Fibroblast of skin of right biceps (primary cell): ENCODE measurements at places on chromosomes 16 and 17.

DNA sequence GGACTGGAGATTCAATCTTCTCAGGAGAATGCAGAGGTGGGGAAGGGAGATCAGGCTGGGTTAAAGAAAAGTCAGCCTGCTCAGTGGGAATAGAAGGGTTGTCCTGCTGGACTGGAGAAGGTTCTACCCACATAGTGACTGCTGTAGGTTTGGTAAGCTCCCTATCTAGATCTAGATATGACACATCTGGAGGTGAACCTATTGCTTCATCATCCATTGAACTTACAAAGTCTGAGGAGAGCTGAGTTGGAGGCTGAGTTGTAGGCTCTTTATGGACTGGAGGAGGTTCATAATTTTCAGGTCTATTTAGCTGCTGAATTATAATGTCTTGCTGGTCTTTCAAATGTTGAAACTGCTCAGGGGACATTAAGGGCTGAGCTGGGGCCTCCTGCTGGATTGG, 46.0 kb upstream of the NF1 start:
- no peak for DNase-seq

- peak; percentile 23 for DNase-seq
Measured at GRCh38 chr16:56657555-56658326, at the start of gene MT1F. TSS of gene MT1F (plus strand) at chr16:56657959. CDS start at chr16:56658059, 100 bp downstream.

DNA sequence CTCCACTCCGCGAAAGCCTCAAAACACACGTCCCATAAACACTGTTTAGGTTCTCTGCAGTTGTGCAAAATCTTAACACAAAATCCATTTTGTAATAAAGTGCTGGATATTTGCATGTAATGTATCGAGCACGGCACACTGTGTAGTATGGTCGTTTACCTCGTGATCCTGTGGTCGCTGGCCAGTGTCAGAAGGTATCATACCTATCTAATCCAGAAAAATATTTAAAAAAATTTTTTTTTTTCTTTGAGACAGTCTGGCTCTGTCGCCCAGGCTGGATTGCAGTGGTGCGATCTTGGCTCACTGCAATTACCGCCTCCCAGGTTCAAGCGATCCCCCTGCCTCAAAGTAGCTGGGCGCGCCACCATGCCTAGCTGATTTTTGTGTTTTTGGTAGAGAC, 996 bp downstream of the RPL38 start:
- DNase-seq, result no peak

- DNase-seq, result peak; percentile 90
Measured at GRCh38 chr17:59762049-59762823, 54.8 kb downstream of the VMP1 start.

DNA sequence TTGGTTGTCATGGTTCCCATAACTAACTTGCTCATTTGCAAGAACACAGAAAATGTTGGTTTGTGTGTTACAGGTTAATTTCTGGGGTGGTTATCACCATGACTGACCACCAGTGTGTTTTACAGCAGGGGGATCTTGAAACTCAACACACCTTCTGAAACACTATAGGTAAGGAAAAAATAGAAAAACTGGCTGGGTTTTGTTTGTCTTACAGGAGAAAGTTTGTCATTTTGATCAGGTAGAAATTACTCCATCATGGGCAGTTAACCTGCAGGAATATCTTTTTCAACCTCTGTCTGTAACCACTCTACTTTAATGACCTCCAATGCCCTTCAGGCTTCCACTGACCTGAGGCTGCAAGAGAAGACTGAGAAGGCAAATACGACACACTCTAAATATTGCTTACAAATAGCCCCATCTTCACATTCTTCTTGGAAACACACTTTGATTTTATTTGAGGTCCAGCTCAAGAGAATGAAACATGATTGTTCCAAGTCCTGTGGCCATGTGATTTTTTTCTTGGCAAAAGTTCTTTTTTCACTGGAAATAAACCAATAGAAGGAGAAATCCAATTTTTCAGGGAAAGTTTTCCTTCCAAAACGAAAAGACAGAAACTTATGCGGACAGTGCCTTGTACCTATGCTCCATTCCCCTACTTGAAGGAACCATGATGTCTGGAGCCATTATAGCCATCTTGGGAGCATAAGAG, 428.7 kb upstream of the SALL1 start:
- DNase-seq, result no peak

GRCh38 chr17:67074781-67075180, 30.4 kb downstream of the CACNG1 start:
- no peak for DNase-seq

- DNase-seq, result no peak
Measured at GRCh38 chr17:28983286-28984230, 22.3 kb downstream of the SEZ6 start.

- DNase-seq, result no peak
Measured at GRCh38 chr17:50288306-50288705, 14.0 kb downstream of the TMEM92 start.

DNA sequence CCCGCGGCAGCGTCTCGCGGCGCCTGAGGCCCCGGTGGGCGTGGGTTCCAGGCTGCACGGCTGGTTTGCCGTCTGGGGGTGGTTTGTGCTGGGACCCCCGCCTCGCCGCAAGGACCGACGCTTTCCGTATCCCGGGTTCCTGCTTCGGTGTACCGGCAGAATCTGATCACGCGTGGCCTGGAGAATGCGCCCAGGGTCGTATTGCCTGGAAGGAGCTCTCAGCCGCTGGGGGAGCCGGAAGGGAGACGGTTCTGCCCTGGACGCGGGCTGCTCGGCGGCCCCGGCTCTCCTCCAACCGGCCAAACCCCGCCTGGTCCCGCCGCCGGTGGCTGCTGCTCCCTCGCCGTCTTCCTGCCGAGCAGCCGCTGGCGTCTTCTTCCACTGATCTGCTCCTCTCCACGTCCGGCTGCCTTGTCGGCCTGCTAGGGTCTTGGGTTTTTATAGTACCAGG, 39.8 kb downstream of the ZNF778 start:
- no peak for DNase-seq

DNA sequence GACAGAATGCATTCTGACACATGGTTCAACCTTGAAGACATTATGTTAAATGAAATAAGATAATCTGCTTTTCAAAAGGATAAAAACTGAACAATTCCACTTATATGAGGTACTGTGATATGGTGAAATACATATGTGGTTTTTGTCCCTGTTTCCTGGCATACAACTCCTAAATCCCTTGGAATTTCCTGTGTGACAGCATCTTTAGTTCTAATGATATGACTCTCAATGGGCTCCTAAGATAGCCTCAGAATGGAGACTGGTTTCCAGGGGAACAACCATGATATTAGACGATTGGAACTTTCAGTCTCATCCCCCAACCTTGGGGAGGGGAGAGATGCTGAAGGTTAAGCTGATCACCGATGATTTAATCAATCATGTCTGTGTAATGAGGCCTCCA, 37.7 kb upstream of the PHLPP2 start:
- DNase-seq, result peak; percentile 86

DNA sequence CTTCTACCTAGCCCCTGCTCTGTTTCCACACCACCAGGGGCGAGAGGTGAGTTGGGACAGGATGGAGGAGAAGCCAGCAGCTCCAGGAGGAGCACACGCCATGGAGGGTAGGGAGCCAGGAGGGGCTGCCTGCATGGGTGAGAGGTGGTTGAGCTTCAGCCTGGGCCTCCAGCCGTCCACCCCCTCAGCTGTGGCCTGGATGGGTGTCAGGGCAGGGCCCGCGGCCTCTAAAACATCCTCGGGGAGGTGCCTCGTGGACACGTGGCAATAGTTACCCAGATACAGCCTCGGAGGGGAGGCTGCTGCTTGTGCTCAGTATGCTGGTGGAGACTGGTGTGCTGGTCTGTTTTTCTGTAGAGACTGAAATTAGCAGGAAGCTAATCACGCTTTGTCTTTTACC, 104.7 kb upstream of the GSE1 start:
- no peak for DNase-seq

GRCh38 chr16:28279006-28279405, 13.3 kb upstream of the SBK1 start:
- no peak for DNase-seq

DNA sequence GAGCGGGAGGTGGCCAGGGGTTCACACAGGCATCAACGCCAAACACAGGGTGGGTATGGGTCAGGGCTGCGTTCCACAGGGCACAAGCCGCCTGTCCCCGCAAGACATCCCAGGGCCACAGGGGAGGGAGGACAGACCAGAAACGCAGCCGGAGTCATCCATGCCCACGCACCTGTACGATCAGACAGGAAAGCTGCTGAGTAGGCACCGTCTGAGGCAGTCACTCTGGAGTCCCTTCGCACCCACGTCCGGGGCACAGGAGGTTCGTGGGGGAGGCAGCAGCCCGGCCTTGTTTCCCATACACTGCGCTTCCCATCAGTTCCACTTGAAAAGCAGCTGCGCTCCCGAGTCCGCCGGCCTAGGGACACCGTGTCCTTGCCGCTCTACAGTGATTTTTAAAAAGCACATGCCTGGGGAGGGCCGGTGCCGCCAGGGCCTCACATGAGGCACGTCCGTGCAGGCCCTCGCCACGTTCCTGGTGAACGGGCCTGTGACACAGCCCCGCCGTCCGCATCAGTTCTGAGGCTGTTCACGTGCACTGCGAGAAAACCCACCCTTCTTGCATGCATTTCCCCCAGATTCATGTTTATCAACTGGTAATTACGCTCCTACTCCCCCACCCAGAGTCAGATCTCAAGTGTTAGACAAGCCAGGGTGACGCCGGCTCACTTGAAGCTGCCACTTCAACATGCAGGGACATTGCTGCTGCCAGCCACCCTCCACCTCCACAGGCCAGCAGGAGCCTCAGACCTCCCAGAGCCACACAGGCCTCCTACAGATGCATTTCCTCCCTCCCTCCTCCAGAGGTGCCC, 34.8 kb downstream of the WDR45B start:
- no peak for DNase-seq

- no peak for DNase-seq
Measured at GRCh38 chr17:28662527-28662829, 473 bp downstream of the SUPT6H start.

GRCh38 chr16:80507538-80507937, 33.3 kb upstream of the DYNLRB2 start:
- DNase-seq, result no peak

- no peak for DNase-seq
Measured at GRCh38 chr16:582218-582613, 7.7 kb upstream of the RAB40C start.

- peak; percentile 56 for DNase-seq
Measured at GRCh38 chr17:64160378-64160777, 30.4 kb upstream of the ERN1 start.
